ENCODE measurements at places on chromosomes 4 and X. TPM values are rescaled to one million over a fixed set of nuclear protein-coding genes. Genes with fewer than 3 reads are reported as not detected.

The UCP1 gene
- polyA plus RNA-seq = not detected

- no peak for DNase-seq
Observed at GRCh38 chr4:105541420-105541819, 11.0 kb upstream of the ARHGEF38 start.

DNA sequence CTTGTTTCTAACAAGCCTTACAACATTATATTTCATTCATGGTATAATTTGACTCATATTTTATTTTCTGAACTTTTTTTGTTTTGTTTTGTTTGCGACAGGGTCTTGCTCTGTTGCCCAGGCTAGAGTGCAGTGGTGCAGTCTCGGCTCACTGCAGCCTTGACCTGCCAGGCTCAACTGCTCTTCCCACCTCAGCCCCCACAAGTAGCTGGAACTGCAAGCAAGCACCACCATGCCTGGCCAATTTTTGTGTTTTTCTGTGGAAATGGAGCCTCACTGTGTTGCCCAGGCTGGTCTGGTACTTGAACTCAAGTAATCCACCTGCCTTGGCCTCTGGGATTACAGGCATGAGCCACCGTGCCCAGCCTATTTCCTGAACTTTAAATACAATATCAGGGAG, 42.5 kb downstream of the GRID2 start:
- no peak for DNase-seq

- no peak for DNase-seq
Observed at GRCh38 chr4:16136311-16136710, 52.5 kb upstream of the PROM1 start.

- no peak for DNase-seq
Observed at GRCh38 chrX:124726292-124726691, 379.9 kb downstream of the SH2D1A start.

DNA sequence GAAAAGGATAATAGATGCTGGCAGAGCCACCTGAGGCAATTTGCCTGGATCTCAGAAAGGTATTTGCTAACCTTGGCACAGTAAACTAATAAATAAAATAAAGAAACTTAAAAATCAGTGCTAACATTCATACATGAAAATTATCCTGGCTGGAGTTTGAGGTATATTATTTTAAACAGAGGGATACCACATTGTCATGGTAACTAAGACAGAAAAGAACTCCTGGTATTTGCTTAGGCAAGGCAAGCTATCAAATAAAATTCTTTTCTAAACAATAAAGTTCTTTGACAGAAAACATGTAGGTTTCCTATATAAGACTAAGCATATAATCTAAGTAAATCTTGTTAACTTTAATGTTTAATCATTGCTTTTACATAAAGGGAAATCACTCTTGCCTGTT, 218.8 kb downstream of the MAGEB17 start:
- no peak for DNase-seq

- no peak for DNase-seq
Observed at GRCh38 chr4:147104768-147105167, 159.1 kb upstream of the TTC29 start.

- no peak for DNase-seq
Observed at GRCh38 chr4:26039639-26040359, 125.8 kb downstream of the SMIM20 start.

DNA sequence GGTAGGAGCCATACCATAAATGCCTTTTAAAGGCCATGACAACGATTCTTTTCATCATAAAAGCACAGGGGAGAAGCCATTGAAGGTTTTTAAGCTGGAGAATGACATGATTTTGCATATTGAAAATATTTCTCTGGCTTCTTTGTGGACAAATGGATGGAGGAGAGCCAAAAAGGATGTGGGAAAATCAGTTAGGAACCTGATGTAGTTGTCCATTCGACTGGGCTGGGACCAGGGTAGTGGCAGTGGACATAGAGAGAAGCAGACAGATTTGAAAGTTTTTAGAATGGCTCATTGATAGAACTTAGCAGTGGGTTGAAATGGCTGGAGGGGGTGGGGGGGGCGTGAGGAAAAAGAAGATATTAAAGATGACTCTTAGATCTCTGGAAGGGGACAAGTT, 19.7 kb upstream of the MSN start:
- no peak for DNase-seq

GRCh38 chr4:181870326-181870725, 372.9 kb upstream of the TENM3 start:
- DNase-seq = no peak

DNA sequence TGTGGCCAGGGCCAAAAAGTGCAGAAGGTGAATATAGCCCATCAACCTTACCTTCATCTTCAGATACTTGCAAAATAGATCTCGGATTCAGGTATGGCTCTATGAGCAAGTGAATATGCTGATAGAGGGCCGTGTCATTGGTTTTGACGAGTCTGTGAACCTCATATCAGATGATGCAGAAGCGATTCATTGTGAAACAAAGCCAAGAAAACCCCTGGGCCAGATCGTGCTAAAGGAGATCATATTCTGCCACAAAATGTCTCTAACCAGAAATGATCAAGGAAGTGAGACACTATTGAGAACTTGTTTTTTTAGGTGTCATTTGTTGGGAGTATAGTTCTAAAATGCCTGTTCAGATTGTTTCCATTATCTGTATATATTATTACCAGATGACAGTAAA, 48.3 kb downstream of the PDK3 start:
- DNase-seq = no peak

- no peak for DNase-seq
Observed at GRCh38 chrX:148784856-148785255, 284.4 kb downstream of the AFF2 start.

GRCh38 chrX:19904778-19905367, 17.5 kb upstream of the SH3KBP1 start:
- DNase-seq = peak; percentile 53

DNA sequence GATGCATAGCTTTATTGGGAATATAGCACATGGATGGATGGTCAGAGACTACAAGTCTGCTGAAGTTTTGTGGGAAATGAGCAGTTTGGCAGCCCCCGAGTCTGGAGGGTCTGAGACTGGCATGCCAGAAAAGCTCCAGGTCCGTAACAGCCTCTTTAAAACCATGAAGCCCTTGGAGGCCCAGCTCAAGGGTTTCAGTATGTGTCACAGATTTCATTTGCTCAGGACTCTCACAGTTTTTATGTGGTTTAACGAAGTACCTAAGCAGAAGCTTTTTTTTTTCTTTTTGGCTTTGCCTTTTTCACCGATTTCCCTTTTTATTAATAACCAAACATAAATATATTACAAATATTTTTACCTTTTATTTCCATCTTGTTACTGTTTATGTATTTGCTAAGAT, 30.6 kb upstream of the TMEM184C start:
- no peak for DNase-seq

The CT45A1 gene
- polyA plus RNA-seq = not detected

DNA sequence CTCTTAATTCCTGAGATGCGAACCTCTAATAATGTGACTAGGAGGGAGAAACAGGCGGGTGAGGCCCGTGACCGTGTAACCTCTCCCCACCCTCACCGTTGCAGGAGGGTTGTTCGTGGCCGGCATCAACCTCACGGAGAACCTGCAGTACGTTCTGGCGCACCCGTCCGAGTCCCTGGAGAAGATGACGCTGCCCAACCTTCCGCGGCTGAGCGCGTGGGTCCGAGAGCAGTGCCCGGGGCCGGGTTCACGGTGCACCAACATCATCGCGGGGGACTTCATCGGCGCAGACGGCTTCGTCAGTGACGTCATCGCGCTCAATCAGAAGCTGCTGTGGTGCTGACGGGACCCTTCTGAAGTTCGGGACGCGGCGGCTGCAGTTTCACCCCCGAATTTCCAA, 17.8 kb downstream of the PLCXD1 start:
- no peak for DNase-seq

DNA sequence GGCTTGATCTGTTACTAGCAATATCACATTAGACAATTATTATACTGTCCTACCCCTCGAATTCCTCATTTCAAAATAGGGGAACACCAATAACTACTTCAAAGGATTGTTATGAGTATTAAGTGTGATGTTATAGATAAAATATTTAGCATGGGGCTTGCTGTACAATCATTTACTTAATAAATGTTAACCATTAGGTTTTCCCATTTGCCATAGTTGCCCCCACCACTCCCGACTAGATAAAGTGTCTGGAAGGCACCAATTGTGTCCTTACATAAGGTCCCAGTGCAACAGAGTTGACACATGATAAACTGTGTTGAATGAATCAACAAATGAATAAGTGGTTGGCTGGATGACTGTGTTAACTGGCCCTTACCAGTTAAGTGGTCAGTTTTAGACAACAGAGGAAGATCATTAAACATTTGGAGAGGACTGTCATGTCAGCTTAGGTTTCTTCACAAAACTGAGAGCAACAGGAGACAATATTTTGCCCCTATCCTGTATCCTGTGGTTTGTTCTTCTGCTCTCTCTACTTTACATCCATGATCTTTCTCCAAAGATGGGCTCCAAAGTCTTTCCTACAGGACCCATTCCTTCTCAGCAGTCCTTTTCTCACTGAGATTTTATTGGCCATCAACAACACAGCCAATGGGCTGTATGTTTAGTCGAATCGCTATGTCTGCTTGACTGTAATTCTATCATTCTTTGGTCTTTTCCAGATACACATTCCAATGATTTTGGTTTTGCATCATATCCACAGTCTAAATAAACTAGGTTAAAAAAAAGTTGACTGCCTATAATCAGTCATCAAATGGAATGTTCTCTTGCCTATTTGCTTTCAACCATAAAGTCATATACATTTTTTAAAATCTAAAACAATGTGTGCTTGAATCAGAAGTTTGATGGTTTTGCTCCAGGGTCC, 74.4 kb downstream of the RNF150 start:
- DNase-seq = no peak

- DNase-seq = no peak
Observed at GRCh38 chr4:178081176-178081575, 638.9 kb upstream of the AGA start.

DNA sequence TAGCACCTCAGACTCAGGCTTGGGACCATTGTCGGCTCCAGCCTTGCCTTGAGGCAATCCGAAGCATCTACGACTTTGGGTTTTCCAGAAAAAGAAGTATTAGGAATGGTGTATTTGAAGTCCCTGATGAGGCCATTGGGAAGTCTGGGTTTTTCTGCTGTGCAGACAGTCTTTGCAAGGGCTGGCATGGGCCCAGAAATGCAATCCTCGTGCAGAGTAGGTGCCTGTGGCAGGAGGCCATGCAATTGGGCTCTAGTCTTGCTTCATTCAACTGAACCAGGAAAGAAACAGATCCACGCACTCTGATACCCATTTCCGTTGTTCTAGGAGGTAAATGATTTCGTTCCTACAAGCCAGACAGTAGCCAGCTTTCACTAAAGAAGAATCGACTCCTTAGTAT, 12.4 kb downstream of the ZFP92 start:
- DNase-seq = no peak

DNA sequence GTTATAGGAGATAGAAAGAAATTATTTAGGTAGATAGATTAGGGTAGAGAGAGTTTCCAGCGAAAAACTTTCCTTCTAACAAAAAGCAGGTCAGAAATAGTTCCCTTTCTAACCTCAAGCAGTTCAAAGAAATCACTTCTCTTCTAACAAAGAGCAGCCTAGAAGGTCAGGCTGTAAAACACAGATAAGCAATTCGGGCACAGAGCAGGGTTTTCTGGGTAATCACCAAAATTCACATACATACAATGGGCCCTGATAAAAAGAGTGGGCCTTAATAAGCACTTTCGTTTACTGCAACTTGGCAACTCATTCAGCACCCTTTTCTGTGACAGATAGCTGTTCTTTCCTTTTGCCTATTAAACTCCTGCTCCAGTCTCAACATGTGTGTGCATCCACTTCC, 13.4 kb upstream of the NAF1 start:
- no peak for DNase-seq

The SORBS2 gene
- not detected for polyA plus RNA-seq

The TCP11X2 gene
- not detected for polyA plus RNA-seq

GRCh38 chrX:139889760-139890159, 43.1 kb downstream of the ATP11C start:
- DNase-seq = no peak

The MXRA5 gene
- polyA plus RNA-seq = not detected

- no peak for DNase-seq
Observed at GRCh38 chr4:133102612-133103409, 46.3 kb upstream of the PCDH10 start.

DNA sequence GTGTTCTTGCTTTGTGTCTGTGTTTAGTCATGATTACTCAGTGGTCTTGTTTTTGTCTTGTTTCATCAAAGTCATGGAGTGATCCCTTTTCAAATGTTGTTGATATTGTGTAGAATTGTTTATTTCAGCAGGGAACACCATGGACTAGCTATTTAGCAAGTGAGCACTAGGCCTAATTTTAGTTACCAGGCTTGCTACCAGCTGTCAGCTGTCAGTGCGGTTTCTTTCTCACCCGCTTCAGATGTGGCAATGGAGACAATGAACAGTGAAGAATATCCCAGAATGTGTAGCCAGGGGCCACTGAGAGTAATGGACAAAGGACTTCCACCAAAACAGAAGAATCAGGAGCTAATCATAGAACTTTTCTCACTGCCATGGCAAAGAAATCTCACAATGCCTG, 432.8 kb upstream of the FMR1 start:
- DNase-seq = no peak

- no peak for DNase-seq
Observed at GRCh38 chrX:102934624-102935023, 2.4 kb upstream of the RAB40AL start.

The CTAG1B gene
- polyA plus RNA-seq = not detected

DNA sequence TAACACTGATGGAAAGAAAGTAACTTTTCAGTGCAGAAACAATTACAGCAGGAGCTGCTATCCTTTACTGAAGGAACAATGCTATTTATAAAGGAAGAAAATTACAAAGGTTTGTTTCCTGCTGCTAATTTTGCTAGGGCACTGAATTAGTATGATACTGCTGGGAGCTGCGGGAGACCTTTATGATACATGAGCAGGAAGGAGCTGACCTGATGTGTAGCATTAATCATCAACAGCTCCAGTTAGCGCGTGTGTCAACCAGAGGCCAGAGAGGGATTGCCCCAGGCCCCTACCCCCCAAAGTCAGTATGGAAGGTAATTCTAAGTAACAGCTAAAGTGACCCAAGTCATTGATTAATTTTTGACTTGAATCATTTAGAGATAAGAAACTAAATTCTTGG, 728.9 kb downstream of the PCDH18 start:
- no peak for DNase-seq

The PCSK1N gene
- polyA plus RNA-seq = 1.4 TPM

The CPZ gene
- not detected for polyA plus RNA-seq

- DNase-seq = no peak
Observed at GRCh38 chrX:25007059-25008053, 8.4 kb downstream of the ARX start.

GRCh38 chr4:188008377-188008776, 12.8 kb downstream of the ZFP42 start:
- no peak for DNase-seq

DNA sequence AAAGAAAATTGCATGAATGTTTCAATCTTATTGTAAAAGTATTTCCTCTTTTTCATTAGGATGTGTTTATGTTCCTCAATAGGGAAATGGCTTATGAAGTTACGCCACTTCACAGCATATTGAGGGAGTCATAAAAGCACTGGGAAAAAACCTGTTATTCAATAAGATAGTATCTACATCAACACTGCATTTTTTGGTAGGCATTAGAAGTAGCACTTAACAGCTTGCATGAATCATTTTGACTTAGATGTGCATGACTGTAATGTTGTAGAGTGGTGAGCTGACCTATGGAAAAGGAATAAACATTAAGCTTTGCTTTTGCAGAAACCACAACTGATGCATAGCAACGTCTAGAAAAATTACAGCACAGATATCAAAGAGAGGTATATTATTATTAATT, 111.2 kb upstream of the GRXCR1 start:
- DNase-seq = no peak

The SSX4B gene
- polyA plus RNA-seq = not detected

The IL21 gene
- 0.15 TPM for polyA plus RNA-seq

- no peak for DNase-seq
Observed at GRCh38 chrX:123215397-123216089, 31.5 kb downstream of the GRIA3 start.

GRCh38 chr4:185764876-185765275, 47.1 kb downstream of the SORBS2 start:
- DNase-seq = no peak
